Omental fat pad (tissue), 4 donors: ENCODE measurements at places on chromosomes 1 and 21.
A peak's percentile ranks its signal among the peaks of the same experiment; 100 is the strongest.

DNA sequence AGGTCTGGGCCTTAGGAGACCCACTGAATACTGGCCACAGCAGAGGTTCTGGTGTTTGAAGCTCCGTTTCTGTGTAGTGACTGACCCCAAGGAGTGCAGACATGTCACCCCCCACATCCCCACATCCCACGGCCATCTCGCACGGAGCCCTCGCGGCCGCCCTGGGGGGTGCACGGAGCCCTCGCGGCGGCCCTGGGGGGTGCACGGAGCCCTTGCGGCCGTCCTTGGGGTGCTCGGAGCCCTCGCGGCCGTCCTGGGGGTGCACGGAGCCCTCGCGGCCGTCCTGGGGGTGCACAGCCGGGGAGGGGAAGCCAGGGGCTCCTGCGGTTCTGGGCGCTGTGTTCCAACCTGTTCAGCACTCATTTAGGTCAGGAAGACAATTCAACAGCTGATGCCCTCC, 68.4 kb downstream of the SCCPDH start:
- no peak for DNase-seq

GRCh38 chr1:210949039-210949438, 184.9 kb downstream of the KCNH1 start:
- DNase-seq: no peak

- DNase-seq: no peak
Measured at GRCh38 chr1:66282343-66282852, 251.6 kb upstream of the SGIP1 start.

DNA sequence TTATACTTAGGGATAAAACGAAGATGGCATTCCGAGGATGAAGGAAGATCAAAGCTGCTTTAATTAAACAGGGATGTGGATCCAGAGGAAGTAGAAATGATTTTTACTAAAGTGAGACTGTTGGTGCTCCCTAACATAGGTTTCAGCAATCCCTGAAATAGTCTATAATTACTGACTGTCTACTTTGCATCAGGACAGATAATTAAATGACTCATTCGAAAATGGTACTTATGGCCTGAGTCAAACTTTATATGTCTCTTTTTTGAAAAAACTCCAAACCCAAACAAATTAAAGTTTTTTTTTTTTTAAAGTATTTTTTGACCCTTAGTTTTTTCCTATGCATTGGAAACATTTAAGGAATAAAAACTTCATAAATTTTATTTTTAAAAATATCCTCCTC, 90.3 kb downstream of the LYST start:
- DNase-seq: no peak

DNA sequence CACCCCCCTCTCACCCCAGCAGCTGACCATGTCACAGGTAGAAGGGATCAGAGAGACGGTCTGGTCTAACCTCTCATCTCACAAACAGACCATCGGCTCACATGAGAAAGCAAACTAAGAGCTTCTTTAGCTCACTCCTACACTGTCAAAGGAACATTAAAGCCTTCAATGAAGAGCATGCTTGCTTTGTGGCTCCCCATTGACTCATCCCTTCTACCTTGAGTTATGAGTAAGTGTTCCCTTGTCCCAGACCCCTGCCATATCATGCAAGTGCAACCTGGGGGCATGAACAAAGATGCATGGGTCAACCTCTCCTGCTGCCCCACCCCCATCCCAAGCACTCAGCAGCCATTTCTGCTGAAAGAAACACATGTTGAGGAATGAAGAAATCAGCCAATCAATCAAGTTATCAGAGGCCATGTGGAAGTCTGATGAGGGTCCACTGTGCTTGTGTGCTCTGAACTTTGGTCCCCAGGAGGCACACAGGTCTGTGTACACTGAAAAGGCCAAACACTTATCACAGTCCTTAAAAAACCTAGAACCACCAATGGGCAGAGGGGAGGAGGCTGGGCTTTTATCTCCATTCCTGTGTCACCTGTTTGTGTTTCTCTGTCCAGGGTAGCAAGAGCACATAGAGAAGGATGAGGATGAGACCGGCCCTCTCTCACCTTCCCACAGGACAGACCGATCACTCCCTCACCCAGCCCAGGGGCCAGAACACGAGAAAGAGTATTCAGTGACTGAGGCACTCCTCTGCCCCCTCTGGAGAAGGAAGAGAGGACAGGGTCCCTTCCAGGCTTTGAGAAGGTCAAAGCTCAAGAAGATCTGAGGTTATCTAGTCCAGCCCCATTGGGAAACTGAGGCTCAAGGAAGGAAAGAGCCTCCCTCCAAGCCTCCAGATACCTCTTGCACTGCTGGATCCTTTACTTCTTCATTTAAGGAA, 9.5 kb downstream of the ETNK2 start:
- no peak for DNase-seq

DNA sequence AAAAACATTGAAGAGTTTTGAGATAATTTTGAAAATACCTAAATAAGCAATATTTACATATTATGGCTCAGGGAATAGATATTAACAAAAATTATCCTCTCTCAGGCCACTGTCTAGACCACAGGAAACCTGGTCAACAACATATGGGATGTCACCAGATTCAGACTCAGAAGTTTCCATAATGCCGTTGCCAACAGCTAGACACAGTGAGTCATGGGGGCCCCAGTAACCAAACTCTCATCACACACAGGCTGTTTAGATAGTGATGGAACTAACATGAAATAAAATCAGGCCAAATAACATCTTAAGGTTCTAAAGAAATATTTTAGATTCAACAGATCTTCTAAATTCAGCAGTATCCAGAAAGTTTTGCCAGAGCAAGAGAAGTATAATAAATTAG, 681.7 kb upstream of the ADAMTS5 start:
- DNase-seq: no peak

DNA sequence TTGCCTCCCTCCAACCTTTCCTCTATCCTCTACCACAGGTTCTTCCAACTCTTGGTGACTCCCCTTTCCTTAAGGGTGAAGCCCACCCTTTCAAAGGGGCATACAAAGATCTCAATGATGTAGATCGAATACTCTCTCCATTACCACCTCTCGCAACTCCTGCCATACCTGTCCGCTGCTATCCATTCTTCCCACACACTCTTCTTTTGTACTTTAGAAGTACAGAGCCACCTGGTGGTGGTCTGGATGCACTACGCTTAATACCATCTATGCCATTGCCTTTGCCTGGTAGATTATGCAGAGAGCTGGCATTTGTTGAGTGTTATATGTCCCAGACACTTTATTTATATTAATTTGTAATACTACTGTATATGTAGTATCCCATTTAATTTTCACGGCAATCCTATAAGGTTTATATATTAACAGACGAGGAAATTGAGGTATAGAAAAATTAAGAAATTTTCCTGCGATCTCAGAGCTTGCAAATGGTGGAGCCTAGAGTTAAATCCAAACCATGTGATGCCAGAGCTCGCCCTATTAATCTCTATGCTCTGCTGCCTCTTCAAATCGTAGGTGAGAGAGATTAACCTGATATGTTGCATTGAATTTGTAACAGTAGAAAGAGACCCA, 22.9 kb downstream of the TSHB start:
- peak; percentile 53 for DNase-seq

DNA sequence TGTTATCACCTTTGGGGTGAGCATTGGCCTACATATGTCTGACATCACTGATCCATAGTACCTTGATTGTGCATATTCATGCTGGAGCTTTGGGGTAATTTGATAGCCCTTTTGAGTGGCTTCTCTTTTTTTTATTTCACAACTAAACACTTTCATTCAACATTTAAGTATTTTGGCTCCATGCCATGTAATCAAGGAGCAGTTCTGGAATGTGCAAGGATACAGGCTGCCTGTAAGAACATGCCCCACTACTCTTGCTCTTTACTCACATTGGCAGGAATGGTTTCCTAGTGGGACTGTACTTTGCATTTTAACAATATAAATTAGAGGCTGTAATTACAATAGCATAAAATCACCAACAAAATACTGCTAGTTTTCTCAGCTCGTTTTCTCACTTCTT, 300.7 kb upstream of the SPAG17 start:
- no peak for DNase-seq

DNA sequence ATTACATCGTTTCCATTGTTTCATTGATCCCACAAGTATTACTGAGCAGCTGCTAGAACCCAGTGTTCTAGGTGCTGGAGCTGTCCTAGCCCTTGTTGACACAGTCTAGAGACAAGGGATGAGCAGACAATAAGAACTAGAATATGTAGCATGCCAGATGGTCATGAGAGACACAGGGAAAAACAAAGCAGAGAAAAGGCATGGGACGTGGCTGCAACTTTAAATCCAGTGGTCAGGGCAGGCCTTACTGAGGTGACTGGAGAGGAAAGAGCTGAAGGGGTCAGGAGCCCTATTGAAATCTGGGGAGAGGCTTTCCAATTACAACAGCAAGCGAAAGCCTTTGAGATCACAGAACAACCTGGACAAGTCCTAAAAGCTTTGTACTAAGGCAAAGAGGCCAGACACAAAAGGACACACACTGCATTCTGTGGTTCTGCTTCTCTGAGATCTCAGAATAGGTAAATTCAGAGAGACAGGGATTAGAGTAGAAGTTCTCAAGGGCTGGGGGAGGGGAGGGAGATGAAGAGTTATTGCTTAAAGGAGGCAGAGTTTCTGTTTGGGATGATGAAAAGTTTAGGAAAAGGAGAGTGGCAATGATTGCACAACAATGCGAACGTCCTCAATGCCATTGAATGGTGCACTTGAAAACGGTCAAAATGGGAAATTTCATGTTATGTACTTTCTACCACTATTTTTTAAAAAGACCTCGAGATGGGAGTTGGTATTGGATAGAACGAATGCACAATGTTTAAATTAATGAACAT, 467.4 kb upstream of the VAMP3 start:
- no peak for DNase-seq

- DNase-seq: no peak
Measured at GRCh38 chr21:46149205-46149901, 6.0 kb downstream of the FTCD start.

GRCh38 chr21:34998176-34998575, 50.9 kb downstream of the RUNX1 start:
- no peak for DNase-seq

DNA sequence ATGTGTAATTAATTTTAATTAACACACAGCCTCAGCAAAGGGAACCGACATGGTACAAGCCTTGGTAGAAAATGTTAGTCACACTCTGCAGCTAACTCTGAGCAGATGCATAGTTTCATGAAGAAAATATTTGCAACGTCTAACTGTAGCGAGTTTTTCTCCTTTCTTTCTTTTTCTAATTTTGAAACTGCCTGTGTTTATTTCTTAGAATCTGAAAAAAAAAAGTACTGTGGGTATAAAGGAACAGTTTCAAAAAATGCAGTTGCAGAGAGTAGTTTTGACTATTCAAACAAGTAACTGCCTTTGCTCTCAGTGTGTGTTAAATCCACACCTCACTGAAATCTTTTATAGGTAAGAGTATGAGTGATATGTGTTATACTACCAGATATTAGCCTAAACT, 149.9 kb upstream of the C1orf105 start:
- no peak for DNase-seq

- DNase-seq: no peak
Measured at GRCh38 chr1:98991127-98992012, 13.3 kb downstream of the PLPPR5 start.

DNA sequence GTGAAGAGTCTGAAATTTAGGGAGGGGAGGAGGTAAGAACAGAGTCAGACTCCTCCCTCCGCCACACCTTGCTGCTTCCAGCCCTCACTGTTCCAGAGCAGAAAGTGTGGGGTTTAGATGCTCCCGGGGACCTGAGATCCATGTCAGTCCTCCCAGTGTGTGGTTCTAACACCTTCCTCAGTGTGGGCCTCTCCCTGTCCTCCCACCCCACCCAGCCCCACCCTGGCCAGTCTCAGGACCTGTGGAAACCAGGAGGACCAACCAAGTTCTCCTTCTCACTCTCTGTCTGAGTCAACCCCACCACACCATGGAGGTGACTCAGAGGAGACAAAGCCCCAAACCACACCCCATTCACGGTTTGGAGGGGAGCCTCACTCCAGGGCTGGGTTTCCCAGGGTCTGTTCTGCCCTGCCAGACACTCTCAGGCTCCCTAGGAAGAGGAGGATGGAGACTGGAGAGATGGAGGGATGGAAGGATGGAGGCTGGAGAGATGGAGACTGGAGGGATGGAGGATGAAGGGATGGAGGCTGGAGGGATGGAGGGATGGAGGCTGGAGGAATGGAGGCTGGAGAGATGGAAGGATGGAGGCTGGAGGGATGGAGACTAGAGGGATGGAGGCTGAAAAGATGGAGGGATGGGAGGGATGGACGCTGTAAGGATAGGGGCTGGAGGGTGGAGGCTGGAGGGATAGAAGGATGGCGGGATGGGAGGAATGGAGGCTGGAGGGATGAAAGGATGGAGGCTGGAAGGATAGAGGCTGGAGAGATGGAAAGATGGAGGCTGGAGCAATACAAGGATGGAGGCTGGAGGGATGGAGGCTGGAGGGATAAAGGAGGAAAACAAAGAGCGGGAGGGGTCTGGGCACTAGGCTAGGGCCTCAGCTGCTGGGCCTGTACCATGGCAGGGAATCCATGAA, 100.9 kb upstream of the RUNX3 start:
- no peak for DNase-seq

- DNase-seq: no peak
Measured at GRCh38 chr21:41876396-41876795, 2.7 kb downstream of the PRDM15 start.

DNA sequence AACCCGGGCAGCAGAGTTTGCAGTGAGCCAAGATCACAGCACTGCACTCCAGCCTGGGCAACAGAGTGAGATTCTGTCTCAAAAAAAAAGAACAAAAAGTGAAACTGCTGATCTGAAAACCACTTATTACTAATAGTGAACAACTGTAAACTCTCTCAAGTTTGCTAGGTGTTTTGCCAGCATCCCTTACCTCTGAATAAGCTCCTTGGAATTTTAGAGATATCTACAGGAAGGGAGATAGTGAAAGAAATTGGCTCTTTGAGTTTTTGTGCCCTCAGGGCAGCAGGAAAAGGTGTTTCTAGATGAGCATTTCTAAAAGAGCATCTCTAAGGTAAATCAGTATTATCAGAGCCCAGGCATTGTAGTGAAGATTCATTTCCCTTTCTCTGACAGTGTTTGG, 27.1 kb downstream of the PARK7 start:
- no peak for DNase-seq

DNA sequence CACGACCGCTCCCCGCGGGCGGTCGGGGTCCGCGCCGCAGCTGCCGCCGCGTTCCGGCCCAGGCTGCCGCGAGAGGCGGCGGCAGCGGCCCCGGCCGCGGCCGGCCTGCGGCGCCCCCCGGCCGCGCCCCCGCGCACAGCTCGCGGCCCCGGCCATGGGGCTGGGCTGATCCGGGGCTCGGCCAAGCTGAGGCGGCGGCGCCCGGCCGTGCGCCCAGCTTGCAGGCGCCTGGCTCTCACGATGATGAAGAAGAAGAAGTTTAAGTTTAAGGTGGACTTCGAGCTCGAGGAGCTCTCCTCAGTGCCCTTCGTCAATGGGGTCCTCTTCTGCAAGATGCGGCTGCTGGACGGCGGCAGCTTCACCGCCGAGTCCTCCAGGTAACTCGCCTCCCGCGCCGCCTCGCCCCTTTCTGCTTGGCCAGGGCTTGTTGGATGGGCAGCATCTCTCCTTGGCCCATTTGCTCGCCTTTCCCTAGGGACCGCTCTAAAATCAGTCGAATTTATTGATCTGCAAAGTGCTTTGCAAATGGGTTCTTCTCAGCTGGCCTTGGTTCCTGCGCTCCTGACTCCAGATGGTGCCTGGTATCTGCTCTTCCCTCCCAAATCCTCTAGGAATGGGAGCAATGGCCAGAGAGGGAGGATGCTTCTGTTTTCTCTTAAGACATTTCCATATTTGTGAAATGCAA, 431 bp downstream of the EEIG2 start:
- DNase-seq: no peak

- DNase-seq: peak; percentile 52
Measured at GRCh38 chr1:1200876-1201810, 5.2 kb downstream of the TNFRSF18 start.

- DNase-seq: no peak
Measured at GRCh38 chr1:70140343-70140742, 65.0 kb downstream of the LRRC40 start.
